ENCODE measurements at places on chromosomes 6 and 20.

GRCh38 chr6:156767603-156768467 lies 9.3 kb upstream of the ARID1B start:
- no peak for DNase-seq

DNA sequence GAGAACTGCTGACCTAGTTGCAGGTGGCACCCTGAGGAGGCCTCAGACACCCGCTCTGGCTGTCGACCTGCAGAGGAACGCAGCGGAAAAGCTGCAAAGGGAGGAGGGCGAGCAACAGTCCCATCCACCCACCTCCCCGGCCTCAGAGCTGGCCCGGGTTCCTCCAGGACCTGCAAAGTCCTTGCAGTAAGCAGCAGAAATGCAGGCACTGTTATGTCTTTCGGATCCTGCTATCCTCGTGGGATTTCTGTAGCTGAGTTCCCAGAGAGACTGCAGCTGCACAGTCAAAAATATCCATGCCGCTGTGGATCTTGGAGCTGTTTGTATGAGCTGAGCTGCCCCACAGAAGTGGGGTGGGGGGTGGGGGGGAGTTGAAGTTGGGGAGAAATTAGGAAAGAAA lies 251.3 kb downstream of the ANKRD60 start:
- DNase-seq: no peak

GRCh38 chr6:33428224-33428965 lies 8.5 kb downstream of the SYNGAP1 start:
- no peak for DNase-seq

DNA sequence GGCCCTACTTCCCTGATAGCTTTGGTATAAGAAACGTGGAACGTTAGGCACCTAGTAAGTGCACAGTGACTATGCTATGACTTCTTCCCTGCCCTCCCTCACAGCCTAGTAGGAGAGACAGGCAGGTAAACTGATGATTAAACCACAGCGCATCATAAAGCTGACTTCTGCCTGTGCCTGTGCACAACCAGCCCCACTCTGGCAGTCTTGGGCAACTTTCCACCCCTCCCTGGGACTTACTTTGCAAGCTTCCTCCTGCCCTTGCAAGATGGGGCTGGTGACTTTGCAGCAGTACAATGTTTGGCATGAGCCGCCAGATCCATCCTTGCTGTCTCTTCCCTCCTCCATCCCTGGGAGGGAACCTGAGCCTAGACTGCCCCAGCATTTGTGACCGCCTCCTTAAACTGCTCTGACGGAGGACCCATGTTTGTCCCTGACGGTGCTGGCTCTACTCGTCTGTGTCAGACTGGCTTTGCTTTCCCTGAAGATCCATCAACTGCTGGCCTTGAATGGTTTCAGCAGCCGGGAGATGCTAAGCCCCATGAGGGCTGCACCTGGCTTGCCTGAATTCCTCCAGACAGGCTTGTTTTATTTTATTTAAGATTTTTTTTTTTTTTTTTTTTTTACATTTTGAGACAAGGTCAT lies 36.1 kb downstream of the EFCAB8 start:
- no peak for DNase-seq

- DNase-seq: no peak
Measured at GRCh38 chr20:13089950-13090469, 81.2 kb downstream of the SPTLC3 start.

GRCh38 chr6:41272591-41273240 lies 13.8 kb downstream of the TREM1 start:
- DNase-seq: no peak

DNA sequence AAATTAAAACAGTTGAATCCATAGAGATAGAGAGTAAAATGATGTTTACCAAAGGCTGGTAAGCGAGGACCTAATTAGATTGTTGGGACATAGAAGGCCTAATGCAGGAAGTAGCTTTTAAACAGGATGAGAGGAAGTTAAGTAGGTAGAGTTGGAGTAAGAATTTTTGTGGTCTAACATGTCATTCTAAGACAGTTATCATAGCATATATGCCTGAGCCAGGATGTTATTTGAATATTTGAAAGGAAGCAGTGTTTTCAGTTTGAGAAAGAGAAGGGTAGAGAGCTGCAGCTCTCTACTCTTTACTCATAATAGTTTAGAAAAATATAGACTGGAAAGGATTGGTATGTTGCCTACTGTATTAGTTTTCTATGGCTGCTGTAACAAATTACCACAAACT lies 121.6 kb downstream of the MEI4 start:
- no peak for DNase-seq

DNA sequence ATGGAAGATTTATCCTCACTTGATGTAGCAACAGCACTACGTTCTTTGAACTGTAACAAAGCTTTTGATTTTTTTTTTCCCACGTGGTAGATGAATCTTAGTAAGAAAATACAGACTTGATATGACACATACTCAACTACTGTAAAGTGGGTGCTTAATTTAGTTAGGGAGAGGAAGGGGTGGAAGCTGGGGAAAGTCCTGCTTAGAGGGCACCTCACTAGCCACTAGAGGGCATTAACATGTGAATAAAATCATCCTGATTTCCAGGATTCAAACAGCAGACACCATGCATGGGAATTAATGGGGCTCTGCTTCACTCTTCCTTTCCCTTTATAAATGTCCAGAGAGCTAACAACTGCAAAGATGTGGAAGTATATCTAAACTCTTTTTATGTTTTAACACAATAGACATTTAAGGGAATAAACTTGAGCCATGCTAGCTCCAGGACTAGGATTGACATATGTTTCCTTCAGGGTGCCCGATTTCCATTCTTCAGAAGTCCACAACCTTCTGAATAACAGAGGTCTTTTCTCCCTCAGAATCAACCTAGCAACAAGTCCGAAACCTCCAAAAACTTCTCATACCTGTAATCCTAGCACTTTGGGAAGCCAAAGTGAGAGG lies 250.1 kb downstream of the ATXN1 start:
- no peak for DNase-seq

DNA sequence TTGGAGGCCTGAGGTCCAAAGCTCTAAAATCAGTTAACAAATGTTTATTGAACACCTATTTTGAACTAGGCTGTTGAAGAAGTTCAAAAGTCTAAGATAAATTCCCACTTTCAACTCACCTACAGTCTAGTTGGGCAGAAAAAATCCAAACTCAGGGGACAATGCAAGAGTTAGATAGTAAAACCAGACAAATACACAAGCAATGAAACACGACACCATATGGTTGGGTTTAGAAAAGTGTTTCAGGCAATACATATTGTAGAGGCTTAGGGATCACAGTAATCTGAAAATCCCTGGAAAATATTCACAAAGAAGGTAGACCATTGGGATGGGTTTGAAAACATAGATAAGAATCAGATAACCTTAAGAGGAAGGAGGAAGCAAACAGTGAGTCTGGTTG lies 1.3 kb upstream of the CARMIL1 start:
- no peak for DNase-seq

DNA sequence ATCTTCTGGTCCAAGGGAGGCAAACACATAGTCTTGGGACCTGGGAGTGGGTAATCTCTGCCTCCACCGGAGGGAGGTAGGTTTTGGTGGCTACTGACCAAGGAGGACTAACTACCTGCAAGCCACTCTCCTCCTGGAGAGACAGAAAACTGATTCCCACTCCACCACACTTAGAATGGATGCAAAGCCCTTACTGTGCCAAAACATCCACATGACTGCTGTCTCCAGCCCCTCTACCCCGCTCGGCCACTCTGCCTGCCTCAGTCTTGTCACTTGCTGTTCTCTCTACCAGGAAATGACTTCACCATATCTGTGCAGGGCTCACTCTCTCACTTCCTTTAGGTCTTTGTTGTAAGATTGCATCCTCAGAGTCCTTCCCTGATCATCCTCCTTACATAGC lies 129.5 kb upstream of the ARG1 start:
- DNase-seq: no peak

GRCh38 chr6:74927299-74927698 lies 278.6 kb downstream of the COL12A1 start:
- DNase-seq: no peak

GRCh38 chr6:128569732-128570679 lies 49.6 kb upstream of the PTPRK start:
- peak; percentile 69 for DNase-seq

DNA sequence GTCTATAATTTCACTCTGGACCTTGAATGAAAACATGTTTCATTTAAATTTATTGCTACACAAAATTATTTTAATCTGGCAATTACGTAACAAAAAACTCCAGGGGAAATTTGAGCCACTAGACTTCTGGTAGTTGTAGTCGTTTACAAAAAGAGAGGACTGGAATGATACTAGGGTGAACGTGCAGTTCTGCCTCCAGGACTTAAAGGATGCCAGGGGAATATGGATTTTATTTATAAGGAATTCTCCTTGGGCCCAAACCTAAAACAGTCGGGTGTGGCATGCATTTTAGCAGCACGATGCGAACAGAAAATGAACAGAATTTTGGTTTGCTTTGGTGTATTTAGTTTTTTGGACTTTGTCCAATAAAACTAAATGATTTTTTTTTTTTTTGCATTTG lies 76.9 kb downstream of the PRL start:
- DNase-seq: no peak

- DNase-seq: no peak
Measured at GRCh38 chr6:80872199-80872950, 765.9 kb downstream of the BCKDHB start.

GRCh38 chr6:34205466-34205865 lies 31.2 kb upstream of the HMGA1 start:
- no peak for DNase-seq

- no peak for DNase-seq
Measured at GRCh38 chr6:28897369-28897745, 26.4 kb downstream of the TRIM27 start.

GRCh38 chr6:81465859-81466258 lies 286.6 kb downstream of the TENT5A start:
- peak; percentile 23 for DNase-seq

- DNase-seq: no peak
Measured at GRCh38 chr6:3451498-3451897, 5.4 kb downstream of the SLC22A23 start.

DNA sequence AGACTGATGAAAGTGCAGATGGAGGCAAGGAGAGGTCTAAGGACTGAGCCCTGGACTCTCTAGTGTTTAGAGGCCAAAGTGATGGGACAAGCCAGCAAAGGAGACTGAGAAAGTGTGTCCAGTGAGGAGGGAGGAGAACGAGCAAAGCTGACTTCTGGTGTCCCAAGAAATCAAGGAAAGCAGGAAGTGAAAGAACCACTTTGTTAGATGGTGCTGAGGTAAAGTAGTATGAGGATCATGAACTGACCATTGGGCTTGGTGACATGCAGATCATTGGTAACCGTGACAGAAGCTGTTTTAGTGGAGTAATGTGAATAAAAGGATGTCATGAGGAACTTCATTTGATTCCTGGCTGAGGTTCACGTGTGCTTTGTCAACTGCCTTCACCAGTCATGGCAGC lies 108.4 kb downstream of the SLX4IP start:
- no peak for DNase-seq

- DNase-seq: no peak
Measured at GRCh38 chr20:6696001-6696400, 71.5 kb upstream of the BMP2 start.

GRCh38 chr6:49535795-49536194 lies 14.7 kb upstream of the C6orf141 start:
- no peak for DNase-seq

- DNase-seq: no peak
Measured at GRCh38 chr20:10466855-10467254, 31.8 kb downstream of the SLX4IP start.

DNA sequence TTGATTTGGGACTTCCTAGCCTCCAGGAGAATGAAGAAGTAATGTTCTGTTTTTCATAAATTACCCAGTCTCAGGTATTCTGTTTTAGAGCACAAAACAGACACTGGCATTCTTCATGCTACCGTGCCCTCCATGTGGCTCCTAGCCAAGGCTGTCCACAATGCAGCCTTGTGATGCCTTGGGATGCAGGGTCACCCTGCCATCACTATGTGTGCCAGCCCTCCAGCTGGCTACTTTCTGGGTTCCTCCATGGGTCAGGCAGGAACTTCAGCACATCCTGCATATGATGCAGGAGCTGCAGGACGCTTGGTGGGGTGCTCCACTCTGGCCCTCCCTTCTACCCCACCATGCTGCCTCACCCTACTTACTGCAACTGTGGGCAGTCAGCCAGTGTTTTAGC lies 38.0 kb upstream of the FAM50B start:
- no peak for DNase-seq

- DNase-seq: no peak
Measured at GRCh38 chr6:121929301-121929700, 470.2 kb upstream of the HSF2 start.

DNA sequence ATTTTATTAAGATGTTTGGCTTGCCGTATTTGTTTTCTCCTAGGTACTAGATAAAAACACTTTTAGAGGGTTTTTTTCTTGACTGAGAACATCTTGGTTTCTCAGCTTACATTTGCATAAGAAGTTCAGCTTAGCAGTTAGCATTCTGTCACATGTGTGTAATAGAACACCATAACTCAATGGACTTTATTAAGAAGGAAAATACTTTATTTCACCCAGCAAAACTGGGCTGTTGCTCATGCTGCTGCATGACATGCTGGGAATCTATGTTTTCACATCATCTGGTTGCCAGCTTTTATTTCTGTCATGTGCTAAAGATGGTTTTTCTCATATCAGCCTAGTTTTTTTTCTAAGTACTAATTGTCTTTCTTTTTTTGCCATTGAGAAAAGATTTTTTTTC lies 144.6 kb downstream of the UTRN start:
- DNase-seq: no peak

- no peak for DNase-seq
Measured at GRCh38 chr6:138403324-138403800, 661 bp upstream of the HEBP2 start.

- no peak for DNase-seq
Measured at GRCh38 chr6:31356216-31356945, 598 bp downstream of the HLA-B start.

Data from amniotic stem cell (primary cell).